ENCODE measurements at places on chromosomes 12 and 14.

DNA sequence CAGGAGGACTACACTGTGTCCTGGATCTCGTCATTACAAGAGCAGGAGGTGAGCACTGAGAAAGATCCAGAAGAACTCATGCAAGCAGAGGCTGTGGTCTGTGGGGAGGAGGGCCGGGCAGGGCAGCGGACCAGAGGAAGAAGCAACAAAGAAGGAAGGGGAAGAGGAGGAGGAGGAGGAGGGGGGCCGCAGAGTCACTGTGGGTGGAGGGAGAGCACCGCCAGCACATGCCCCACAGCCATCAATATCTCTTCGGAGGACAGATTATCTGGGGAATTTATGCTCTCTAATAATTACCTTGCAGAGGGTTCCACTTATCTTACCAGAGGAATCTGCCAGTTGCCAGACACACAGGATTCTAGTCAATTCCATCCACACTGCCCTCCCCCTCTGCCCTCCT lies 105.6 kb downstream of the DPF3 start:
- DNase-seq = no peak

DNA sequence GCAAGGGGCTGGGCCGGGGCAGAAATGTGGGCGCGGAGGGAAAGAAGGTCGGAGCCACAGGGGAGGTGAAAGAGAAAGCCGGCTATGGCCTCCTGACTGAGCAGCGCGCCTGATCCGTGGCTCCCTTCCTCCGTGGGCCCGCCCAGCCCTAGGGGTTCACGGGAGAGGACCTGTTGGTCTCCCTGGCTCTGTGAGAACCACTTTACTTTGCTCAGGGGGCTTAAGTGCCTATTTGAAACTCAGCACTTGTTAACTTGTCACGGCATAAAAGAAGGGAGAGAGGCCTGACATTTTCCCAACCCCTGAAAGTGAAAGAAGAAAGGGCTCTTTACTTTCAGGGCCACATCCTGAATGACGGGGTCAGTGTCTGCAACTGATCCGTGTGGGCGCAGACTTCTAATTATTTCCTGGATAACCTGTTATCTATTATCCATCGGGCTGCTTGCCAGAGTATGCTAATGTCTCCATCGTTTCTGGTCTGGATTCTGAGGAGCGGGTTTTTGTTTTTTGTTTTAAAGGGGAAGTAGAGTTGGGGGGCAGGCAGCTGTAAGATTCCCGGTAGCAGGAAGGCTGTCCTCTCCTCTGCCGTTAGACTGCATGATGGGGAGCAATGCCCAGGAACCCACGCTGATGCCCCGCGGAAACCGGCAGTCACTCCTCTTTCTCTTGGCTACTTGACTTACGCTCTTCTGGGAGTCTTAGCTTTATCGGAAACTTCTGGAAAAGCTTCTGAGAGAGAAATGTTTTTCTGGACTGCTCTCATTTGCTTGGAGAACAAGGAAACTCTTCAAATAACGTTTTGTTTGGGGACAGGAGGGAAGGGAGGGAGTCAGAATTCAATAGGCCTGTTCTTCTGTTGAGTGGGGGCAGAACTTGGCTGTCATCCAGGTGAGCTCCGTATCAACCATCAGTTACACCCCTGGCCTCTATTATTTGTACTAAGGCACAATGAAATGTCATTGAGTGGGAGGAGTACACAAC lies 127.7 kb upstream of the MAX start:
- peak; percentile 17 for DNase-seq

GRCh38 chr12:53659011-53659551 lies 16.8 kb downstream of the ATP5MC2 start:
- no peak for DNase-seq

DNA sequence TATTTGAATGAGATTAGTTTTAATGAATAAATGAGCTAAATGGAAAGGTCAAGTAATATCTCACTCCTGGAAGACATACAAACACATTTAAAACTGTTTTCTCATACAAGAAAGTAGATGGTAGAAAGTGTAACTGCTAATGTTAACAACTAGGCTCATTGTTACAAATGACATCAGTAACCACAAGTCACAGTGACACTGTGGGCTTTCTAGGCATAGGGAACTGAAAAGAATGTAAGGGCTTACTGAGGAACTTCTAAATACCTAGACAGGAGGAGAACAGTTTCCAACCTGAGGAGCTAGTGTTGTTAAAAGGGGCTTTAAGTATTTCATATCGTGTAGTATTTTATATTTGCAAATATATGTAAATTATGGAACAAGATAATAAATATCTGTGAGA lies 17.5 kb upstream of the ERGIC2 start:
- DNase-seq = no peak

DNA sequence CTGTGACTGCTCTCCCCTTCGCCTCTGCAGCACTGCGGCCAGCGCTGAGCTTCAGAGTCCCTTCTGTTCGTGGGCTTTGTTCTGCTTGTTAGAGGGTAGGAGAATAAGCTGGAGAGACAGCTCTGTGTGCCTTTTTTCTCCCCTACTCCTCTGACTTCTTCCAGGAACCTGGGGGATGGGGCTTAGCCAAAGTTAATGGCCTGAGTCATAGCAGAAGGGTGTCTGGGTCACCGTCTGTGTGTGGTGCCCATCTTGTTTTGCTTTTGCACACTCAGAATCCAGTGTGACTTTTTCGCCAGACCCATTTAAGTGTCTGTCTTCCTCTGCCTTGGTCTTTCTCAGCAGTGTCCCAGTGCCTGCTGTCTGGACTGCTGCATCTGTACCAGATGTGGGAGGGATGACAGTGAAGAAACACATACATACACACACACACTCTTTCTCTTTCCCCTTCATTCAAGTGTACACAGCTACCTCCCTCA lies 3.0 kb downstream of the KIF5A start:
- DNase-seq = no peak

DNA sequence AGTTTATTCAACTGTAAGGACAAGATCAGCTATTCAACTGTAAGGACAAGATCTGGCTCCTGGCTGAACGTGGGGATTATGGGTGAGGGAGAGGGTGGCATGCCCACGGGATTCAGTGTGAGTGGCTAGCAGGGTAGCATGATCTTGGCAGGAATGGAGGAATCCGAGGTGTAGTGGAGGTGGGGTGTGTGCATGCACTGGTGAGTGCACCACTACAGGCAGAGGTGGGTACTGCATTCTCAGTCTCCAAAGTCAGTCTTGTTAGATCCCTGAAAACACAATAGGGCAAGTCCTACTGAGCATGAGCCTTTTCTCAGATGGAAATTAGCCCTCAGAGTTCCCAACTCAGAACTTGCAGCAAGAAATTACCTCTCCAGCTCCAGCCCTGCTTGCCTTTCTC lies 32.2 kb upstream of the DCD start:
- DNase-seq = no peak

DNA sequence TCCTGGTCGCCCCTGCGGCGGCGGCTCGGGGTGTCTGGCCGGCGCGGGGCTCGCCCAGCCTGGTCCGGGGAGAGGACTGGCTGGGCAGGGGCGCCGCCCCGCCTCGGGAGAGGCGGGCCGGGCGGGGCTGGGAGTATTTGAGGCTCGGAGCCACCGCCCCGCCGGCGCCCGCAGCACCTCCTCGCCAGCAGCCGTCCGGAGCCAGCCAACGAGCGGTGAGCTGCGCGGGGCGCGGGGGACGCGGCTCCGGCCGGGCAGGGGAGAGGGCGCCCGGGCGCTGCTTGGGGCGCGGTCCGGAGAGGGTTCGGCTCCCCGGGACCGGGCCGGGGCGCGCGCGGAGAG lies at the start of gene LGALS3:
LGALS3 (plus strand) TSS at position 167 of the 342 bp plus-strand sequence. CDS start 8,122 bp downstream, outside the sequence.
- no peak for DNase-seq

DNA sequence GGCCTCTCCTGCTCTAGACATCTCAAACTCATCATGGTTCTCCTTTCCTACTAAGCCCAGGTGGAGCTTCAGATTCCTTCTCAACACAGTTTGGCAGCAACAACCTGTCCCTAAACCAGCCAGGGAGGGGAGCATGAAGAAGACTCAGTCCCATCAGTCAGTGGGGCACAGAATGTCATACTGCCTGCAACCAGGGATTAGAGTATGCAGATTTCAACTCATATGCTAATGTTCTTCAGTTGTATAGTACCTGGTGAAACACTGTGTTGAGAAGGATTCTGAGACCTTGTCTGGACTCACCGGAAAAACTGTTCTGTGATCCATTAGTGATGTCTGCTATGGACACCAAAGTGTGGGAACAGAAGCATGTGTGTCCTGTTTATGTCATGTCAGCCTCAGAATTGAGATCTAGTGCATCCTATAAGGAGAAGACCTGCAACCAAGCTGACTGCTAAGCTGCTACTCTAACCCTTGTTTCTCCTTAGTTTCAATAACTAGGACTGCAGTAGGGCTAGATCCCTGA lies 43.6 kb downstream of the TRPV4 start:
- DNase-seq = no peak

DNA sequence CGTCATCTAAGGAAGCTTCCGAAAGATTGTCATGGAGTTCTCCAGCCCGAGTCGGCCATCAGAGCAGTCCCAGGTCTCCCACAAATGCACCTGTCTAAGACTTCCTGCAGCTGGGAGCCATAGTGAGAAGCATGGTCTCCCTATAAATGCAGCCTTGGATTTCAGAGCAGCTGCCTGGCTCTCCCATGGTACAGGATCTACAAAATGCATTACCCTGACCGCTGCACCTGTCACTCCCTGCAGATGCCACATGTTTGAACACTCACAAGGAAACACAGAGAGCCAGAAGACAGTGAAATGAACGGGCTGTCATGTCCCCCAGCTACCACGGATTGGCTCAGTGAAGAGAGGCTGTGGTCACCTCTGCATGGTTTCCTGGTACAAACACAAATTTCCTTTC lies 702.7 kb downstream of the MED13L start:
- no peak for DNase-seq

DNA sequence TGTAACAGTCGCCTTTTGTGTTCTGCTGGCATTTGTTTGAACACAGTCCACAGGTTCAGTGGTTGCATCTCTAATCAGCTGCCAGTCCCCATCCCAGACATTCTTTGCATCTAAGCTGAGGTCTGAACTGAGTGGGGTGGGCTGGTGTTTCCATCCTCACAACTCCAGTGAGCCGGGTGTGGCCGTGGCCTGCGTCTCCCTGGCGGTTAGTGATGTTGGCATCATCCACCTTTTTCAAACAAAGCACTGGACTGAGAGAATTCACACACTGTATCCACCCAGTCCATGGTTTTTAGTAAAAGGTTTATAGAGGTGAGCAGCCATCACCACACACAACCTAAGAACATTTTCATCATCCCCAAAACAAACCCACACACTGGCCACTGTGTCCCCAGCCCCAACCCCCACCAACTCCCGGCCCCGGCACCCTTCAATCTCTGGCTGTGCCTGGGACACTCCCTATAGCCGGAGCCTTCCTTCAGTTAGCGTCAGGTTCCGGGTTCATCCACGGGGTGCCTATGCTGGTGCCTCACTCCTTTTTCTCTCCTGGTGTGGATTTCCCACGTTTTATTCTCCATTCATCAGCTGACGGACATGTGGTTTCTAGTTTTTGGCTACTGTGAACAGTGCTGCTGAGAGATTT lies 6.5 kb downstream of the DDX51 start:
- no peak for DNase-seq

DNA sequence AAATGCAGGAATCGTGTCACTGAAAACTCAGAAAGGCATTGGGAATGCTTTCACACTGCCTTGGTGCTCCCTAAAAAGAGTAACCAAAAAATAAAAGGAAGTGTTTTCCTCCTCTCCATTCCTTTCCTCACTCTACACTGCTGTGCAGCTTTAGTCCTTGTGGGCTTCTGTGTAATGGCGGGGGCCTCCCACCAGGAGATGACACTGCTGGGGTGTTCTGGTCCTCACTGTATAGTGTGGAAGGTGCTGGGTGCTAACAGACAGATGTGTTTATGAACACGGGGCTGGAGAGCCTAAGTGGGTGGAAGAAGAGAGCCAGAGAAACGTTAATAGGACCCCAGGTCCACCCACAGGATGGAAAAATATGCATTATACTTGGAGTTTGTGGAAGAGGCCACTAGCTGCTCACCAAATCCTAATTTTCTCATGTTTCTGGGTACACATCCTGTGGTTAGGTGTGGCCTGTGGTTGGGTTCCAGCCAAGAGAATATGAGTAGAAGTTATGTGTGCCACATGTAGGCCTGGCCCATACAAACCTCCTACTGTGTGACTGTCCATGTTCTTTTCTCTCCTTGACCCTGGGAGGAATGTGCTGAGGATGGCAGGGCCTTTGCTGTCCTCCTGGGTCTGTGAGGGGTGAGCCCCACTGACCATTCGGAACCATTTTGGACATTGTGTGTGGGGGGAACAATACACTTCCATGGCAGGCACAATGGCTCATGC lies 14.0 kb upstream of the C1S start:
- no peak for DNase-seq

DNA sequence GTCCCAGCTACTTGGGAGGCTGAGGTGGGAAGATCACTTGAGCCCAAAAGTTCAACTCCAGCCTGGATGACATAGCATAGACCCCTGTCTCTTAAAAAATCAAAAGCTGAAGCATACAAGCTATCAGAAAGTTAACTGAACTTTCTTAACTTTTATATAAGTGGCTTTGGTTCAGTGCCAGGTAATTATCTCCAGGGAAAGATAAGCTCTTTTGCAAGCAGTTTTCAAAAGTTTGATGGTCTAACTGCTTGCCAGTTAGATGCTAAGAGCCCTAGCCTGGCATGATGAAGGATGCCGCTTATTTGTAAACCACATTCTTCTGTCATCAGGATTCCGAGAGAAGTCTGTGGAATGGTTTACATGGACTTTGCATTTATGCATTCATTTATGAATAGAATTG lies 409.1 kb downstream of the AEBP2 start:
- no peak for DNase-seq

DNA sequence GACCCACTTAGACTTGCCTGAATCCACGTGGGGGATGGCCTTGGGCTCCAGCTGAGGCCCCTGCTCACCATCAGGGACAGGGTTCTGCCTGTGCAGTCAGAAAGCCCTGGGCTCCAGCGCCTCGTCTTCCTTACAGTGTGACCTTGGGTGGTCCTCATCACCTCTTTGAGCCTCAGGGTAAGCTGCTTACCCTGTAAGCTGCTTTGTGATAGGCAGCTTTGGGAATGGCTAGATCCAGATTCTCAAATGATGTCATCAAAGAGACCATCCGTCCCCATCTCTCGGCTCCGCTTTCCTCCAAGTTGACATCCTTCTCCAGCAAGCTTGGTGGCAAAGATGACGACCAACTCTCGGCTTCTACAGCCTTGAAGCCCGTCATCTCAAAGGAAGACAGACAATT lies 127.0 kb downstream of the ADCK1 start:
- no peak for DNase-seq

DNA sequence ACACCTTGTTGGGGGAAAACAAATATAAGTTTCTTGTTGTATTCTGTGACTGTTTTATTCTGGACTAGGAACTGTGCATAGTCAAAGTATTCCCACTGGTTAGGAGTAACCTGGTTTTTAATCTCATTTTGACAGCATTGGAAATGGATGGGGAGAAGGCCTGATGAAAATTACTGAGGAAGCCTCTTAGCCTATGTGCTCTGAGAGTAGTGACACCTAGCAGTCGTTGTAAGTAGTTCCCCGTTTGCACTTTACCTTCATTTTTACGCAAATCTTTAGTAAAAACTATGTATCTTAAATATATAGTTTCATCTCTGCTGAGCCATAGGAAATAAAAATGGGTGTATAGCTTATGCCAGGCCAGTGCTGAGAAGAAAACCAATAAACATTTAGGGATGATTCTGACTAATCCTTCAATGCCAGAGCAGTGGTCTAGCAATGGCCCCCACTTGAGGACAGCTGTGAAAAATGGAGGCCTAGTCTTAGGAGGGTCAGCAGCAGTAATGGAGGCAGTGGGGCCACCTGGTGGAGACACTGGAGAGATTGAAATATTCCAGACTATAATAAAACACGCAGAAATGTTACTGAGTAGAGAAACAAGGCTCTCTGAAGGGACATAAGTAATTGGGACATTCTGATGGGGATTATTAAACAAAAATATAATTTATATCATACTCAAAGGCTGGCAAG lies 133.2 kb upstream of the NOVA1 start:
- no peak for DNase-seq

GRCh38 chr14:68814539-68815297 lies 21.9 kb upstream of the ZFP36L1 start:
- DNase-seq = peak; percentile 28
